Uterus (tissue), 4 donors: ENCODE measurements at places on chromosomes 2 and 18. TPM values are rescaled to one million over a fixed set of nuclear protein-coding genes. Genes with fewer than 3 reads are reported as not detected.

DNA sequence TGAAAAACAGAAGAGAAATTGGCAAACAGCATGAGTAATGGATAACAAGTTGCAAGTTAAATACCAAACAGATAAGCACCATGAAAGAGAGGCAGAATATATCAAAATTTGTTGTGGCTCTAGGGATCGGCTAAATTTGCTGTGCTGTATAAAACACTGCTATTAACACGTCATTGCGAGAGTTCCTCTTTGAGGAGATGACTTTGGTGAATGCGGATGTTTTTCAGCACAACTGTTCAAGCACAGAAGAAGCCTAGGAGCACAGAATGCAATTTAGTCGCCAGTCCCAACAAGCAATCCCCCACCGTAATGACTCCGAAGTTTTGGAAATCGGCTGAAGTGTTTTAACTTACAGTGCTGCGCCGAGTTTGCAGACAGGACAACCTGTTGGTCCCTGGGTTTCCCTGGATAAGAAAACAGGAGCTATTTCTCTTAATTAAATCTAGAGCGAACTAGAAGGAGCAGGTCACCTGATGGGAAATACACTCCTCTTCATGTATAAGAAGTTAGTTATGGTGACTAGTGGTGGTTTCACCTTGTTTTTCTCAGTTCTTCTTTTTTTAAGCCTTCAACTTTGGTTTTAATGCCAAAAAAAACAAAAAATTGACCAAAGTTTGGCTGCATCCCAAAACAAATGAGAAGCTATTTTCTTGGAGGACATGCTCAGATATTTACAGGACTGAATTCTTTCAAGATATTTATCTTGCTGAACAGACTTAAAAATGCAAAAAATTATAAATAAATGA is 454.1 kb upstream of the SALL3 start:
- H3K27ac ChIP-seq = no peak overlapping the region
- no peaks in the 10 kb centered on the region for H3K27me3 ChIP-seq
- DNase-seq = no peak
- no peaks in the 10 kb centered on the region for H3K4me1 ChIP-seq
- H3K4me3 ChIP-seq = no peak overlapping the region

DNA sequence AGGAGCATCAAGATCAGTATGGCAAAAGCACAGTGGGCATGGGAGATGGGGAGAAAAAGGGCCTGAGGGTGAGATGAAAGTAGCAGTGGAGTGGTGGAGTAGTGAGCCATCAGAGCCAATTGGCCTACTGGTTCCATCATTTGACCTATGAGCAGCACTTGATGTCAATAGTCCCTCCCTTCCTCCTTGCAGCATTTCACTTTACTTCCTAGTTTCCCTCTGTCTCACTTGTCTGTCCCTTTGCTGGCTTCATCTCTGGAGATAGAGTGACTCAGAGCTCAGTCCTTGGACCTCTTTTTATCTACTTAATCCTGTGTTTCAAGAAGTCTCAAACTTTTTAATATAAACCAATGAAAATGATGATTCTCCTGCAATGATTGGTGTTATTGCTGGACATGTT is 32.1 kb downstream of the FBXO48 start:
- no peaks in the 10 kb centered on the region for H3K27me3 ChIP-seq
- no peak for DNase-seq
- H3K36me3 ChIP-seq = no peaks in the 10 kb centered on the region
- no peaks in the 10 kb centered on the region for H3K4me1 ChIP-seq
- H3K27ac ChIP-seq = peak overlapping the region; percentile 76
- H3K4me3 ChIP-seq = no peak overlapping the region

GRCh38 chr2:64273524-64274398 is 129.5 kb upstream of the PELI1 start:
- DNase-seq = peak; percentile 91
- no peaks in the 10 kb centered on the region for H3K27me3 ChIP-seq
- no peak overlapping the region for H3K4me3 ChIP-seq
- no peaks in the 10 kb centered on the region for H3K36me3 ChIP-seq
- H3K27ac ChIP-seq = peak overlapping the region; percentile 85
- H3K4me1 ChIP-seq = peaks cover 17% of the 10 kb centered on the region

DNA sequence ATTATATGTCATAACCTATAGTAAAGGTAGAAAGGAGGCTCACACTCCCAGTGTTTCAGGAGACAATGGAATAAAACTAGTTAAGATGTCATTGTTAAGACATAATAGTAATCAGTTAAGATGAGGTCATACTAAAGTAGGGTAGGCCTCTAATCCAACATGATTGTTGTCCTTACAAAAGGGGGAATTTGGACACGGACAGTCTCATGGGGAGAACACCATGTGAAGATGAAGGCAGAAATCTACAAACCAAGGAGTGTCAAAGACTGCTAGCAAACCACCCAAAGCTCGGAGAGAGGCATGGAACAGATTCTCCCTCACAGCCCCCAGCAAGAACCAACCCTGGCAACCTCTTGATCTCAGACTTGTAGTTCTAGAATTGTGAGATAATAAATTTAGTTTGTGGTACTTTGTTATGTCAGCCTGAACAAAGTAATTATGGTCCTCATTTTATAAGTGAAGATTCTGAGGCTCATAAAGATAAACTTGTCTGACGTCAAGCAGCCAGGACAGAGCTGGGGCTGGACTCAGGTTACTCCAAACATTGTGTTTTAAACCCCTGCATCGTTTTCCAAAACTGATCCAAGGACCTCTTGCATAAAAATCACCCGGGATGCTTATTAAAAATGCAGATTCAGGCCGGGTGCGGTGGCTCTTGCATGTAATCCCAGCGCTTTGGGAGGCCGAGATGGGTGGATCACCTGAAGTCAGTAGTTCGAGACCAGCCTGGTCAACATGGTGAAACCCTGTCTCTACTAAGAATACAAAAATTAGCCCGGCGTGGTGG is 47.8 kb downstream of the CCDC195 start:
- no peak overlapping the region for H3K4me3 ChIP-seq
- DNase-seq = no peak
- no peak overlapping the region for H3K27ac ChIP-seq
- H3K27me3 ChIP-seq = no peaks in the 10 kb centered on the region
- H3K36me3 ChIP-seq = no peaks in the 10 kb centered on the region
- no peaks in the 10 kb centered on the region for H3K4me1 ChIP-seq

Gene MEP1B
- not detected for total RNA-seq

GRCh38 chr18:77112747-77113092 is 19.9 kb downstream of the MBP start:
- H3K4me3 ChIP-seq = no peak overlapping the region
- no peaks in the 10 kb centered on the region for H3K36me3 ChIP-seq
- no peaks in the 10 kb centered on the region for H3K27me3 ChIP-seq
- no peak for DNase-seq
- peaks cover 14% of the 10 kb centered on the region for H3K4me1 ChIP-seq

- no peak overlapping the region for H3K27ac ChIP-seq
- DNase-seq = no peak
- peaks cover 3% of the 10 kb centered on the region for H3K36me3 ChIP-seq
- no peaks in the 10 kb centered on the region for H3K27me3 ChIP-seq
These were observed 133.8 kb downstream of the ZNF516 start for GRCh38 chr18:76361219-76361618.

DNA sequence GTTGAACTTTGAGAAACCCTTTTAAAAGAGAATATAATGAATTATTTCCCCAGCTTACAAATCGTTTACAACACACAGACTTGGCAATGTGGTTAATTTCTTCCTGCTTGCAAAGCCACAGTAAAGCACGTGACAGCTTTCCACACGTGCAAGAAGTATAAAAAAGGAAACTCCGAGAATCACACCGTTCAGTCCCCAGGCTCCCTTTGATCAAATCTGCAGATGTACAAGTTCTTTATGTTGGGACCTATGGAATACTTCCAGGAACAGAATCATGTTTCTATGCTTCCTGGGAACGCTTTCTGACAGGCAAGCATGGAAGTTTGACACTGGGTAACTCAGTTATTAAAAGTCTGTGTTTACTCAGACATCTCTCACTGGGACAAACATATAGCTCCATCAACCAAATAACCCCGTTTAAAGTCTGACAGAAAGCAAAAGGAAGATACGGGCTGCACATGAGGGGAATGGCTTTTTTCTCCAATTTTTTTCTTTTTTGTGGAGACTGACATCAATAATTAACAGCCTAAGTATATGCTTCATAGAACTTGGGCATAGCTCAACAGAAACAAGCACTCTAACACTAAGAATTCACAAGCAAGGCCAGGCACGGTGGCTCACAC is 134.8 kb downstream of the EIPR1 start:
- no peaks in the 10 kb centered on the region for H3K27me3 ChIP-seq
- H3K36me3 ChIP-seq = no peaks in the 10 kb centered on the region
- DNase-seq = no peak
- H3K4me3 ChIP-seq = no peak overlapping the region

DNA sequence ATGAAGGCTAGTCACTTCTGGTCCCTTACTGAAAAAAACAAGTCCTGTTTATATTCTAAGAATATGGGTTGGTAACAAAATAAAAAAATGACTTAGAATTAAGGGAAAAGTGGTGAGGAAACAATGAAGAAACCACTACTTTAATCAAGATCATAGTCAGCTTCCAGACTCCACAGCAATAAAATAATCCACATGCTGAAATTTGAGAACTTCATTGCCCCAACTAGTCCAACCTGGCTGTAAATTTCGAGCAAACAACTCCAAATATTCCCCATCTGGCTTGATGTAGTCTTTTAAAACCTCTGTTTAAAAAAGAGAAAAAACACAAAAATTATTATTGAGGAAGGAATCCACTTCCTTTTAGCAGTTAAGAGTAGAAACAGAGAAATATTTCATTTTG is 32.5 kb downstream of the METTL4 start:
- H3K27ac ChIP-seq = peak overlapping the region; percentile 15
- no peak for DNase-seq

GRCh38 chr2:233118648-233119000 is 58.5 kb downstream of the INPP5D start:
- H3K27me3 ChIP-seq = no peaks in the 10 kb centered on the region
- no peak overlapping the region for H3K4me3 ChIP-seq
- no peak for DNase-seq
- H3K4me1 ChIP-seq = no peaks in the 10 kb centered on the region
- no peaks in the 10 kb centered on the region for H3K36me3 ChIP-seq

Gene MDH1B
- total RNA-seq = 38.2 TPM

Gene FOXI3
- total RNA-seq = not detected

GRCh38 chr2:20526160-20526559 is 79.3 kb downstream of the RHOB start:
- DNase-seq = no peak
- no peaks in the 10 kb centered on the region for H3K27me3 ChIP-seq
- no peak overlapping the region for H3K27ac ChIP-seq
- no peaks in the 10 kb centered on the region for H3K36me3 ChIP-seq

DNA sequence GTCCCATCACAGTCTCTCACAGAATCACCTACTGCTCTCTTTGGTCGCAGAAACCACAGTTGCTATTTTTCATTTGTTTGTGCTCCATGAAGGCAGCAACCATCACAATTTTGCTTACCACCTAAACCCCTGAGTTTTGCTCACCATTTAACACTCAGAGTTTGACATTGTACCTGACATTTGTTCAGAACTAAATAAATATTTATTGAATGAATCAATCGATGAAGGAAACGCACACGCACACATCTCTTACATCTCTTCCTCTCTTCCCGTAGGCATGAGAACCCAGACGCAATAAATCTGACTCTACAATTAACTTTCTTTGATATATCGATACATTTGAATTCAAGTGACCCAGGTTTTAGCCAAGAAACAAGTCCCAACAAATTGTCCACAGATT is 105.5 kb upstream of the RNF152 start:
- no peaks in the 10 kb centered on the region for H3K4me1 ChIP-seq
- no peak overlapping the region for H3K27ac ChIP-seq
- no peaks in the 10 kb centered on the region for H3K27me3 ChIP-seq
- no peaks in the 10 kb centered on the region for H3K36me3 ChIP-seq

- no peaks in the 10 kb centered on the region for H3K4me1 ChIP-seq
- H3K27ac ChIP-seq = no peak overlapping the region
- no peaks in the 10 kb centered on the region for H3K27me3 ChIP-seq
- peak; percentile 17 for DNase-seq
These were observed 160.1 kb downstream of the ALK start for GRCh38 chr2:29761278-29761677.

GRCh38 chr2:76692908-76693307 is 829.3 kb downstream of the LRRTM4 start:
- H3K36me3 ChIP-seq = no peaks in the 10 kb centered on the region
- H3K4me3 ChIP-seq = no peak overlapping the region
- DNase-seq = no peak
- H3K27me3 ChIP-seq = no peaks in the 10 kb centered on the region
- H3K27ac ChIP-seq = no peak overlapping the region
- H3K4me1 ChIP-seq = no peaks in the 10 kb centered on the region

GRCh38 chr2:29561628-29562027 is 359.8 kb downstream of the ALK start:
- H3K36me3 ChIP-seq = no peaks in the 10 kb centered on the region
- no peaks in the 10 kb centered on the region for H3K27me3 ChIP-seq
- H3K4me1 ChIP-seq = no peaks in the 10 kb centered on the region
- no peak overlapping the region for H3K27ac ChIP-seq
- no peak for DNase-seq
- no peak overlapping the region for H3K4me3 ChIP-seq

DNA sequence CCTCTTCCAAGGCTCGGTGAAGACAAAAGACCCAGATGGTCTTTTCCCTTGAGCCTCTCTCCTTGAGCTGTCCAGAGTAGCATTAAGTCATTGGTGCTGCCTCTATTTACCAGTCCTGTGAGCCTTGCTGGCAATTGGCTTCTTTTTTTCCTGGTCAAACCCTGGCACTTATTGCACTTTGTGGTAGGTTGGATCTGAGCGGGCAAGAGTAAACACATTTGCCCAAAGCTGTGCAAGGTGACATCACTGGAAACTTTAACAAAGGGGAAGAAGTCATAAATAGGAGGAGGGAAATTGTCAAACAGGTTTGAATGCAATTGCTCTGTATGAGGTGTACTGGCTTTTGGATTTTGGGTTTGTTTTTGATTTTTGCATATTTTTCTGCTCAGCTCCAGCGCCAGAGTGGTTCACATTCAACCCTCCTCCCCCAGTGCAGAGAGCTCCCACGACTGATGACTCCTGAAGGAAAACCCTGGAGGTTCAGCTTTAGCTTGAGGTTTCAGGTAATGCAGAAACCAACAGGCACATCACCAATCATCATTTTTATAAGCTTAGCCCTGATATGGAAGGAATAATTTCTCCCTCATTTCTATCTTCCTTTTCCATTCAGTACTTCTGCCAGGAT is 8.3 kb downstream of the KCNE4 start:
- no peaks in the 10 kb centered on the region for H3K27me3 ChIP-seq
- DNase-seq = no peak
- peak overlapping the region; percentile 34 for H3K27ac ChIP-seq
- no peaks in the 10 kb centered on the region for H3K36me3 ChIP-seq
- H3K4me3 ChIP-seq = no peak overlapping the region
- no peaks in the 10 kb centered on the region for H3K4me1 ChIP-seq

Gene AP1S3
- not detected for total RNA-seq

Gene ASXL3
- total RNA-seq = 1.0 TPM

DNA sequence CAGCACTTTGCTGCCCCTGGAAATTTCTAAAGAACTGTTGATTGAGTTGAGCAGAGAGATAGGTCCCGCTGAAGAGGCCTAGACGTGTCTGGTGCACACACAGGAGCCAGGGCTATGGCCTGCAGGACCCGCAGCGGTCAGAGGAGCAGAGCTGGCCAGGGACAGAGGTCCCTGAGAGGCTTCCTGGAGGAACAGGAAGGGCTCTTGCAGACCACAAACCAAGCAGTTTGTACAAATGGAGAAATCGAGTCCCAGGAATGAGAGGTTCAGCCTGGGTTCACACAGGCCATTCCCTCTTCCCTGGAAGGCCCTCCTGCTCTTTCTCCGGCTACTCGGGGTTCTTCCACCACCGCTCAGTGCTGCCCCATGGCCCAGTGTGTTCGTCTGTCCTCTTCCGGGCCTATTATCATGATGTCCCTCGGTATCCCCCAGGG is 1.2 kb upstream of the BIN1 start:
- H3K4me1 ChIP-seq = no peaks in the 10 kb centered on the region
- DNase-seq = no peak
- H3K4me3 ChIP-seq = peak overlapping the region; percentile 64
- no peaks in the 10 kb centered on the region for H3K36me3 ChIP-seq
- no peaks in the 10 kb centered on the region for H3K27me3 ChIP-seq
- peak overlapping the region; percentile 86 for H3K27ac ChIP-seq
